GDM1 (cell line): ENCODE measurements at places on chromosomes 12 and 14.

DNA sequence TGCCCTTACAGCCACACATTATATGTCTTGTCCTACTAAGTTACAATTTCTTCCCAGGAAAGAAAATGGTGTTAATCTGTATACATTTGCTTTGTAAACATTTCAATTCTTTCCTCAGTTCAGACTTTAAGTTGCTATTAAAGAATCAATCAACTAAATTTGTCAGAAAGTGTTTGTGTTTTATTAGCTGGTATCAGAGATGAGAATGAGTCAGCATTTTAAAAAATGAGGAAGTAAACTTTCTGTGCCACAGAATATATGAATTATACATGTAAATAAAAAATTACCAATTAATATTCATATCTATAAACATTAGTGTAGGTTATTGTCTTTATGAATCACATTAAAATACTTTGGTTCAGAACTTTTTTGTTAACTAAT is 82.0 kb downstream of the LMO3 start:
- no peak for DNase-seq

GRCh38 chr12:124386661-124387527 is 92.0 kb downstream of the RFLNA start:
- DNase-seq, result no peak

DNA sequence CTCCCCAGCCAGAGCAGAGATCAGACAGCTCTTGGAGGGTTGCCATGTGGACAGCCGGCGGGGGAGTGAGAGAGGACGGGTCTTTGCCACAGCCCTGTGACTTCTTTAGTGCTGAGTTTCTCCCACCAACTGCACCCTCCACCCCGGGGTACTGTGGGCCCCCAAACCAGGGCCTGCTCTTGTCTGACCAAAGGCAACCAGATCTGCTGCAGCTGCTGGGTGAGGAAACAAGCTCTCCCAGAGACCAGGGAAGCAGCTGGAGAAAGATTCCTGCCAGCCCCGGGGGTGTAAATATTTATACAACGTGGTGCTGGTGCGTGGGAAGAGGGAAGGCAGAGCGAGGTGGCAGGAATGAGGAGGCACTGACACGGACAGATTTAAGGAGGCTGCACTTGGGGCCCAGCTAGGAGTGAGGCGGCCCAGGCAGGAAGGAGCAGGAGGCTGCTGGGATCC is 14.3 kb upstream of the ZFP36L1 start:
- peak; percentile 73 for DNase-seq

DNA sequence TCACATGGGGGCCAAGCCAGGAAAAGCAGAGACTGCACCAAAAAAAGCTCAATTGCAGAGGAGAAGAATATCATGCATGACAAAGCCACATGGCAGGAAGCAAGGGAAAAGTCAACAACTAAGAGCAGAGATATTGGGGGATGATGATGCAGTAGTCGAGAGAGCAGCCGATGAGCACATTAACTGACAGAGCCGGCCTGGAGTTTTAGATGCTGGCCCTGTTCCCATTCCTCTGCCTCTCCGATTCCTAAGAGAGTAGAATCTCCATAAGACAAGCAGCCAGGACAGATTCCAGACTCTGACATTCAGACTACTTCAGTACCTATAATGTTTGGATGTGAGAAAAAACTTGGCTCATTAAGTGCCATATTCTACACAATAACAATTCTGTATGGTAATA is 155.9 kb downstream of the KCNH5 start:
- no peak for DNase-seq

DNA sequence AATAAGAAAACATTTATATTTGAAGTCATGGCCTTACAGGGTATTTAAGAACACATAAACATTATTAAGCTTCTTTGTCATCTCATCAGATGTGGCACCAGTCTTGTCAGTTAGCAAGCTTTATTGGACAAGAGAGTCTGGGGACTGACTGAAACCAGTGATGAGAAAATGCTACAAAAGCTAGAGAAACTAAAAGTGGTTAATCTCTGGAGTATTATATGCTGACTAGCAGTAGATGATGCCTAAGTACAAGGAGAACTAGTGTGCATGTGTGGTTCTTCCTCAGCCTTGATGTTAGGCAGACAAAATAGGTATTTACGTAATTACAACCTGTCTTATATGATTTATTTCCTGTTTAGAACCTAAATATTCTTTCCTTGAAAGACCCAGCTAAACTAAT is 176.5 kb downstream of the CPNE8 start:
- DNase-seq, result no peak

- no peak for DNase-seq
Observed at GRCh38 chr14:104524726-104525125, 54.8 kb upstream of the C14orf180 start.

DNA sequence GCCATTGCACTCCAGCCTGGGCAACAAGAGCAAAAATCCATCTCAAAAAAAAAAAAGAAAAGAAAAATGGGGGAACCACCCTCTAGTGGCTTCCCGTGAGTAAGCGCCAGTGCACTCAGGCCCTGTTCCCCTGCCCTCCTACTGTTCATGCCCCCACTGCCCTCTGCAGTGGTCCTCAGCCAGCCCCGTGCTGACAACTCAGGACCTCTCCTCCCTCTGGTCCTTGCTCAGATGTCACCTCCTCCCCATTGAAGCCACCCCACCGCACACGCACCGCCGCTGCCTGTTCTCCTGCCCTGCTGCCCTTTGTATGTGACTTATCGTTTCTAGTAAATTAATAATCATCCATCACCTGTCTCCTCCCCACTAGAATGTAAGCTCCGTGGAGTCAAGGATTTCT is 58.8 kb upstream of the DYNC1H1 start:
- no peak for DNase-seq

GRCh38 chr12:92244036-92244435 is 98.4 kb upstream of the BTG1 start:
- DNase-seq, result no peak

- DNase-seq, result no peak
Observed at GRCh38 chr14:68306265-68306933, 486.5 kb downstream of the ZFP36L1 start.

GRCh38 chr14:106691601-106692291 is 1165.4 kb downstream of the TMEM121 start:
- no peak for DNase-seq
